NCI-H1694 (cell line): ENCODE measurements at places on chromosomes 6 and 20.
A peak's percentile ranks its signal among the peaks of the same experiment; 100 is the strongest.

GRCh38 chr6:62480544-62480943, 194.5 kb upstream of the KHDRBS2 start:
- DNase-seq, result no peak

GRCh38 chr6:22622351-22622750, 53.0 kb downstream of the HDGFL1 start:
- DNase-seq, result no peak

DNA sequence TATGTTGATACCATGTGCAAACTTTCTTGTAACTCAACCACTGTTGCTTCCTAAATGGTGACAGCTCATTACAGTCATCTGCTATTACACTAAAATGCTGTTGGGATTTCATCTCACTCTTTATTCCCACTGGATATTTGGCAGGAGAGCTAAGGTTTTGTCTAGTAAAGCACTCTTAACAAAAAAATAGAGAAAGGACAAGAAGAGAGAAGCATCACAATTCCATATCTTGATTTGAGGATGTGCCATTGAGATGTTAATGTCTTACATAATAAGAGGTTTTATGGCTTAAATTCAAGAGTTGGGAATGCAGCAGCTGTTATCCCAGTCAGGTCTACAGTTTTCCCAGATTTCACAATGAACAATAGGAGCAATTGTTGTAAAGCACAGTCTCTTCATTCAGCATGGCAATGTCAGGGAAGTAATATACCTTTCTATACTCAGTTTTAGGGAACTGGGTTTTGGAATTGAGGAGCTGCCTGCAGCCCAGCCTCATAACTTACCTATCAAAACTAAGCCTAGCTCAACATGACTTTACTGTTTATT, 134.9 kb downstream of the ISM1 start:
- DNase-seq, result no peak

GRCh38 chr20:3071266-3071609, 182 bp upstream of the OXT start:
- DNase-seq, result no peak

DNA sequence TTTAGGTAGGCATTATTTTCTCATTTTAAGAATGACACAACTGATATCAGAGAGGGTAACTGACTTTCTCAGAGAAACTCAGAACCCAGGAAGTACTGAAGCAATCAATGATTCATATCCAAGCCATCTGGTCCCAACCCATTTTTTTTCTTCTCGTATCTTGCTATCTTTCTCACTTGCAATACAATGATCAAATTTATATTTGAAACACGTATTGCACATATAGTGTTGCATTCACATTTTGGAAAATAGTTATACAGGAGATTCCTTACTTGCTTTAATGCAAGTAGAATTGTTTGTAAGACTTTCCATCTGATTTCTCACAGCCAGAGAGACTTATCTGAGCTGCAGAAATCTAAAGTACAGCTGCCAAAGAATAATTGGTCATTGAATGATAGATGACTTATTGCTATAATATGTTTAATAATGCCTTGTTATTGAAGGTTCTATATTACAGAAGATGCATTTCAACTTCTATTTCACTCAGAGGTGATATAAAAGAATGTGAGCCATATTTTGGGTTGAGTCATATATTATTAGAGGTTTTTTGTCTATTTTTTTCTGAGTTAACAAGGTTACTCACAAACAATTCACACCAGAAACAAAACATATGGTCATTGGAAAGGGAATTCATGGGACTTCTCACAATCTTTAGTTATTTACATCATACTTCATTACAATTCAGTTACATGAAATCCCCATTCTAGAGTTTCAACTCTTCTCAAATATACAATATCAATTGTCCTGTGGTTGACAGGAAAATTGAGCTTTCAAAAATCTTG, 337.5 kb upstream of the CITED2 start:
- DNase-seq, result no peak

GRCh38 chr6:67501755-67502154, 1133.3 kb upstream of the ADGRB3 start:
- no peak for DNase-seq

DNA sequence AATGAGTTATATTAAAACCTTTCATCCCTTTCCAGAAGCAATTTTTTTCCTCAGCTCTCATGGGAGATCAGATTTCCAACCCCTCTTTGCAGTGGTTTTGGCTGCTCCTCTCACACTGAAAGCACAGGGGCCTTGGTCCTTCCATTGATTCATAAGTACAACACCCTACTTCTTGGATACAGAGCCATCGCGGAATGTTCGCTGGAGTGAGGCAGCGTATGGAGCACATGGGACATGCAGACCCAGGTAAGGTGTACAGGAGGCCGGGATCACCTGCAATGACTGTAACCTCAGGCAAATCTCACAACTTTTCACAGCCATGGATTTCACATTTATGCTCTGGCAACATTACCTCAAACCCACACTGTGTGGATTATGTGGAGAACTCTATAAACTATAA, 75.2 kb upstream of the HEY2 start:
- DNase-seq, result no peak

DNA sequence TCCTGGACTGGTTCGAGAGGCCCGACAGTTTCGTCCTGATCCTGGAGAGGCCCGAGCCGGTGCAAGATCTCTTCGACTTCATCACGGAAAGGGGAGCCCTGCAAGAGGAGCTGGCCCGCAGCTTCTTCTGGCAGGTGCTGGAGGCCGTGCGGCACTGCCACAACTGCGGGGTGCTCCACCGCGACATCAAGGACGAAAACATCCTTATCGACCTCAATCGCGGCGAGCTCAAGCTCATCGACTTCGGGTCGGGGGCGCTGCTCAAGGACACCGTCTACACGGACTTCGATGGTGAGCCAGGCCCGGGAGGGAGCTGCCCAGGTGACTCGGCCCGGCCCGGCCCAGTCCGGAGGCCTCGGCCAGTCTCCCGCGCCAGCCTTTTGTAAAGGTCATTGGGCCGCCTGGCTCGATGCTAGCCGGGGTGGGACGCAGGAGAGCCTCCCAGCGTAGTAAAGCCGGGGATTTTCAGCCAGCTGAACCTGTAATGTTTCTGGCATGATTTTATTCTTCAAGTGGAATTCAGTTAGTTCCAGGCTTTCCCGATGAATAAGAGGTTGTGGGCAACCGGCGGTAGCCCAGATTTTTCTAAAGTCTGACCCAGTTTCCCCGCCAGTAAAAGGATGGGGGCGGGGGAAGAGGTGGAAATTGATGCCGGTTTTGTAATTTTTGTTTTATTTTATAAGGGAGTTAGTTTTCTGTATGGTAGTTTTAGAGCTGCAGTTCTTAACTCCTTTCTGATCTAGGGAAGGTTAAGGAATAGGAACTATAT, 1.4 kb downstream of the PIM1 start:
- no peak for DNase-seq

DNA sequence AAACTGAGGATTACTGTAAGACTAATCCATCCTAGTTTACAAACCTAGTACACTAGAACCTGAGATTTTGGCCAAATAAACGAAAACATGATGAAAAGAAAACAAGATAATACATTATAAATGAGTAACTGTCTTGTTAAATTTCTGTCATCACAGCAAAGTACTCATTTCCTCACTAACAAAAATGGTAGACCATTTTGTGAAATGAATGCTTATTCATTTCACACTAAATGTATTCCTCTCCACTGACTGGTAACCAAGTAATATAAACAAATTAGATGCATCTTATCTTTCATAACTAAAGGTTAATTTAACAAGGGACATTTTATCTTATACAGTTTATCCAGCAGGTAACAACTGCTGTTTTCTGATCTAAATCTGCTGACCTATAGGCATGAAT, 143.7 kb downstream of the REV3L start:
- no peak for DNase-seq

DNA sequence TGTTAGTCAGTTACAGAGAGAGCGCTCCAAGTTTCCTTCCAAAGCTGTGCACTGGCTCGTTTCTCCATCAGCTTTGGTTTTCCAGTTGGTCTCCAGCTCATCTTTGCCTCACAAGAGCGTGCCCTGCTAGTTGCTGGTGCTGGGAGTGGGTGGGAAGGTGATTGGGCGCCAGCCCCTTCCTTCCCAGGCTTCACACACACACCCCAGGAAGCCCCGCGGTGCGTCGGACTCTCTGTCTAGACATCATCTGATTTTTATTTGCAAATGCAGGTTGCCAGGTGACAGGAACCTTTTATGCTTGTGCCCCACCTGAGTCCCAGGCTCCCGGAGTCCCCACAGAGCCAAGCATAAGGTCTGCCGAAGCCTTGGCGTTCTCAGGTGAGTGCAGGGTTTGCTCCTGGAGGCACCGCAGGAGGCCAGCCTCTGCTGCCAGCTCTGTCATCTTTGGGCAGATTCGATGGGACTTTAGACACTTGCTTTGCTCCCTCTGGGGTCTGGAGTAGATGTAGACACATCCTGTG, 7.1 kb downstream of the IRF4 start:
- DNase-seq, result no peak

DNA sequence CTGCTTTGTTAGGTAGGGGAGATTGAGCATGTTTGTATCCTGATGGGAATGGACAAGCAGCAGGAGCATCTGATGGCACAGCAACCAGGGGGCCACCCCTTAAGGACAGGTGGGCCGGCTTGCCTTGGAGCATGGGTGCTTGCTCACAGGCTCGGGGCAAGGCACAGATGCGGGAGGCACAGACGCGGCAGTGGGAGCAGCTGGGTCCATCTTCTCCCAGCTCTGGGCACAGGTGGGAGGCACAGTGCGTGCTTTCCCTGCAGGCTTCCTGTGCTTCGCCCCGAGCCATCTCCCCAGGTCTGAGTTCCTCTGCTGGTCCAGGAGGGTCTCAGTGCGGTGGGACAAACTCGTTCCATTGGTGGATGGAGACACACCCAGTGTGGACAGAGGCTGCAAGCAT, 73.6 kb upstream of the BHLHE23 start:
- no peak for DNase-seq

DNA sequence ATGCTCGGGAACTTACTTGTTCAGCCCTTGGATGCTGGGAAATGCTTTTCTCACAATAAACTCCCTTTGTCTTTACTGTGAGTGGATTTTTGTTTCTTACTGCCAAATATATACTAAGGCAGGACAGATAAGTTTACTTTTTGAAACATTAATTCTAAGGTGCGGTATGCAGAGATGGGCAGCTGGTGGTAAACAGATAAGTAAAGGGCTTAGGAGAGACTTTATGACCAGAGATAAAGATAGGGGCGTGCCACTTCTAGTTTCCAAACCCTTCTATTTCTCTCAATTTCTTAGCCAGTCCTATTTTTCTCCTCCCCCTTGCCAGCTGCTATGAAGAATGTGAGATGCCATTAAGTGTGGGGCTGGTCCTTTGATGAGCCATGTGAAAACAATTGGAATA, 16.3 kb downstream of the SAMD3 start:
- DNase-seq, result no peak

GRCh38 chr20:51127713-51128112, 104.8 kb upstream of the KCNG1 start:
- no peak for DNase-seq

DNA sequence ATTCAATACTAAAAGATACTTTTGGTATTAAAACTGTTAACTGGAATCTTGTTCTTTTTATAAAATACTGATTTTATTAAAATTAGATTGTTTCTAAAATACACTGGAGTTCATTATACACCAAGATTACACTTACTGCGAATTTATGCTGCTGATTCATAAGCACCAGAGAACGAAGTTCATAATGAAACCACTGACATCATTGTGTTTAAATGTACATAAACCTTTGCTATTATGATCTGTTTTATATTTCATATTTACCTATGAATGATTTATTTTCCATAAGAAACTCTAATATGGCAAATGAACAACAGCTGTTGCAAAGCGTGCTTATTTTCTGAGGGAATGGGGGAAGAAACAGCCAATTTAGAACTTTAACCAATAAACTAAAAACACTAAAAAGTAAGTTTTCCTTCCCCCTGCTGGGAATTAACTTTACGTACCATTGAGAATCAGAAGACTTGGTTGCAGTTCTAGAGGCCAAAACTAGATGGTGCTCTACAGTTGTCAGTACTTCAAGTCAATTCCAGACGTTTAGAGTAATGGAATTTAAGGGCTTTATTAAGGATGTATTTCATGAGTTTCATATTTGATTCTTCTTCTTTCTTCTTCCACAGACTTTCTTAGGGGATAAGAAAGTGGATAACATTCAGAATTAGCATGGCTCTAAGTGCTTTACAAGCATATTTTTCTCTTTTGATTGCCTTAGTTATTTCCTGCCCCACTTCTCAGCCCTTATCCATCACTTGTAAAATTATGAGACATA, 30.8 kb upstream of the COL19A1 start:
- DNase-seq, result peak; percentile 32

DNA sequence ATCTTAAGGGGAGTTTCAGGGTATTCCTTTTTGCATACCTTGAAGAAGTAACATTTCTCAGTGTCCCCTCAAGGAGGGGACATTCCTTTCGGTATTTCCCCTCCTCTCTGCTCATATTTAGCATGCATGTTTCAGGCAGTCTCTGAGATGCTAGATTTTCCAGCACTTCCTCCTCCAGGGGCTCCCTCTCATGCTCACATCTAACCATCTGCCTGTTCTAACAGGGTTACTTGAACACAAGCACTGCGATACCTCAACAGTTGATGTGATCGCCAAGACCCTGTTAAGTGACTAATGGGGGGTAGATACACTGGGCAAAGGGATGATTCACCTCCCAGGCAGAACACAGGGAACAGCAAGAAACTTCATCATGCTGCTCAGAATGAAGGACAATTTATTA, 12.9 kb upstream of the MCM3 start:
- DNase-seq, result no peak

DNA sequence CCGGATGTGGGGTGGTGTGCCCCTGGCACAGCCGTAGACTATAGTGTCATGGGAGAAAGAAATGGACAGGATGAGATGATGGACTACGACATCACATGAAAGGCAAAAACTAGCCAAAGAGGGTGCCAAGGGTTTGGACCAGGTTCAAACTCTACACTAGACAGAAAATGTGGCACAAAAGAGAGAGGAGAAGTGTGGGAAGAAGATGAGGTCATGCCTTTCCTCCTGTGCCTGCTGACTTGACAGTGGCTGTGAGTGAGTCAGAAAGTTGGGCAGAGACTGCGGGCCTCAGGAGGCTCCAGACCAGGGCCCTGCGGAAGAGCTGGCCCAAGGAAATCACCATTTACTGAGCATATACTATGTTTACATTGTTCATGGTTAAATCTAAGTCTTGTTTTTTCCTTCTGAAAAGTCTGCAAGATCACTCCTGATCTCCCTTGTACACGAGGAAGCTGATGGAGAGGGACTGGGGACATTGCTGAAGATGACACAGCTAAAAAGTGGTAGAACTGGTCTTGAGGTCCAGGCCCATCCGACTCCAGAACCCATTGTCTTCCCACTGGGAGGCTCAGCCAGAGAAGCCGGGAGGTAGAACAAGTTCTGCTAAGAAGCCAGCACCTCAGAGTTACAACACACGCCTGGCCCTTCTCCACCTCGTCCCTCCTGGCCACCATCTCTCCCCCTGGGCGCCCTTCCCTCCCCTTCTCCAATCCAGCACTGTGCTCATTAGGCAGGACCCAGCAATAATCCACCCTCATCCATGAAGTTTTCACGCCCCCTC, 35.6 kb downstream of the CNKSR3 start:
- DNase-seq, result no peak

GRCh38 chr6:126118058-126118755, 131.9 kb downstream of the TRMT11 start:
- DNase-seq, result no peak

- DNase-seq, result no peak
These were observed 200.3 kb upstream of the SIM1 start for GRCh38 chr6:100665041-100665380.
